ENCODE measurements at places on chromosomes 11 and 22.
A peak's percentile ranks its signal among the peaks of the same experiment; 100 is the strongest.

- DNase-seq: no peak
- no peaks in the 10 kb centered on the region for H3K36me3 ChIP-seq
- peaks cover 13% of the 10 kb centered on the region for H3K4me1 ChIP-seq
- H3K27me3 ChIP-seq: no peaks in the 10 kb centered on the region
- no peak overlapping the region for H3K27ac ChIP-seq
These were observed 4.0 kb downstream of the CARNS1 start for GRCh38 chr11:67419325-67420049.

- H3K4me1 ChIP-seq: no peaks in the 10 kb centered on the region
- H3K27me3 ChIP-seq: no peaks in the 10 kb centered on the region
- no peak for DNase-seq
- H3K27ac ChIP-seq: no peak overlapping the region
These were observed 558.4 kb upstream of the CADM1 start for GRCh38 chr11:116062490-116063171.

DNA sequence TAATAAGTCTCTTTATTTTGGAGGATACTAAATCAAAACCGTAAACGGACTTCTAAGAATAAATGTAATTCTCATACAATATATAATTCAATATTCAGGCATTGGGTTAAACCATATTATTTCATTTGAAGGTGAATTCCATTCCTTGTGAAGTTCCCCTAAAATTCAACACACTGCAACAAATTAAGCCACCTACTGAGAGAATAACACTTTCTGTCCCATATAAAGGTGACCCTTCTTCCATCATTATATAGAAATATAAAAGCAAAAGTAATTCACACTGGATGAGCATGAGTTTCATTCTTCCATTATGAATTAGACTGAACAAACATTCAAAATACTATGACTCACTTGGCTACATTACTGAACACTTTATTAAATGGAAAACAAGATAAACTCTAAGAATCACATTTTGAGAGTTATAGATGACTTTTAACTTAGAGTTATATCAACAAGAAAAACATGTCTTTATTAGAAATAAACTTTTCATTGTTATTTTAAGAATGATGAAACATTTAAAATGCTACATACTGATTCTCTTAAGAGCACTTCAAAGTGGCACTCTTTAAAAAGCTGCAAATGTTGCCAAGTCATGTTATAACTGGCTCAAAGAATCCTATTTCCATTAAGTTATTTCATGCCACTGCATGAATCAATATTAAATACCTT, 2.8 kb downstream of the SESN3 start:
- H3K27ac ChIP-seq: no peak overlapping the region
- H3K4me3 ChIP-seq: no peak overlapping the region
- H3K27me3 ChIP-seq: peaks cover 48% of the 10 kb centered on the region
- no peaks in the 10 kb centered on the region for H3K36me3 ChIP-seq
- DNase-seq: peak; percentile 29
- H3K4me1 ChIP-seq: 0 out of 2 replicates have a peak, but pooled peaks cover 10% of the 10 kb centered on the region

DNA sequence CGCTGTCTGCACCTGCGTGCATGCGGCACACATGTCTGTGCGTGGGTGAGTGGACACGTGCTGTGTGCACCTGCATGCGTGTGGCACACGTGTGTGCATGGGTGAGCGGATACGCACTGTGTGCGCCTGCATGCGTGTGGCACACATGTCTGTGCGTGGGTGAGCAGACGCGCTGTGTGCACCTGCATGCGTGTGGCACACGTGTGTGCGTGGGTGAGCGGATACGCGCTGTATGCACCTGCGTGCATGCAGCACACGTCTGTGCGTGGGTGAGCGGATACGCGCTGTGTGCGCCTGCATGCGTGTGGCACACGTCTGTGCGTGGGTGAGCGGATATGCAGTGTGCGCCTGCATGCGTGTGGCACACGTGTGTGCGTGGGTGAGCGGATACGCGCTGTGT, 27.1 kb upstream of the ACR start:
- H3K27me3 ChIP-seq: no peaks in the 10 kb centered on the region
- no peak overlapping the region for H3K27ac ChIP-seq
- no peaks in the 10 kb centered on the region for H3K36me3 ChIP-seq
- H3K4me3 ChIP-seq: no peak overlapping the region
